ENCODE measurements at places on chromosomes 1 and 21.
A peak's percentile ranks its signal among the peaks of the same experiment; 100 is the strongest.

DNA sequence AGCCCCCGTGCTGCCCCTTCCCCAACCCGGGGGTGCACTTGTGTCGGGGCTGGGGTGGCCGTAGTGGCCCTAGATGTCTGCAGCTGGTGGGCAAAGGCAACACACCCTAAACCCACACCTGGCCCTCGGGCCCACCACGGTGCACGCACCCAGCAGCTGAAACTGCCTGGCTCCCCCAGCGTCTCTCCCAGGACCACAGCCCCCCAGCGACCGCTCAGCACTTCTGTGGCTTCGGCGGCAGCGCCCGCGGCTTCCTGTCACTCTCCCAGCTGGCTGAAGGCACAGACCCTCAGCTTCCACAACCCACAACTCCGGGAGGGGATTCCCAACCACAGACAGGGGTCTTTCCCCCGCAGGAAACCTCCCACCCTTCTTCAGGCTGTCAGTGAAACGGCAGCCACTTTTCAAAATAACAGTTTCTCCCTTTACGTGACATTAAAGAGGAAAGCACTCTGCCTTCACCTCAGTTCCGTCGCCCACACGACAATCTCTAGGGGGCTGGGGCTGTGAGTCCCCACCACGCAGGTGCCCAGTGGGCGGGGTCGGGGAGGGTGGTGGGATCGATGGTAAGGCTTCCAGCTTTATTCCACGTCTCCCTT lies 40.7 kb upstream of the COL6A2 start:
- DNase-seq: peak; percentile 81

DNA sequence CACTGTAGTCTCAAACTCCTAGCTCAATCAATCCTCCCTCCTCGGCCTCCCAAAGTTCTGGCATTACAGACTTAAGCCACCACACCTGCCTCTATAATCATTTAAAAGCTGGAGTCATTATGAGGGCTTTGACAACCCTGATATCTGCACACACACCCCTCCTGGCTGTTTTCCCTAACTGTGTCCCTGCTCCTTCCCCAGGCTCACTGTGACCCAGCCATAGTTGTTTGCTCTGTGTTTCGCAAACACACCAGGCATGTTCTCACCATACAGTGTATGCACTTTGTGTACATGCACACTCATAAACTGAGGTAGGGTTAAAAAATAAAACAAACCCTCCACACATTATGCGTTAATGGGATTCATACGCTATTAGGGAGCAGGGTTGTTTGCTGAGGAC lies 21.8 kb upstream of the IL20 start:
- no peak for DNase-seq

GRCh38 chr1:225917536-225917935 lies 6.5 kb downstream of the PYCR2 start:
- DNase-seq: no peak

DNA sequence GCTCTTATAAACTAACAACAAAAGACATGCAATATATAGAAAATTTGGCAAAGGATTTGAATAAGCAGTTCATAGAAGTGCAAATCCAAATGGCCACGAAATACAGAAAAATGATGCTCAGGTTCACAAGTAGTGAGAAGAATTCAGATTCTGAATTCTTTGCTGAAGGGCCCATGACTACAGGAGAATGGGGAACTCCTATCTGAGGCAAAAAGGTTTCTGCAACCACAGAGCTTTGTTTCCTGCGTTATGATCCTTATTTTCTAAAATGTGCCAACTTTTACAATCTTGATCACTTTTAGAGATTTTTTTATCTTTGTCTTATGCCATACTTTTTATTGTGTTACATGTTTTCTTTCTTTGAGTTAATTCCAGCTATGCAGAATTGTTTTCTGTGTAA lies 91.3 kb downstream of the ITSN1 start:
- DNase-seq: no peak

GRCh38 chr1:221725735-221726672 lies 15.9 kb downstream of the DUSP10 start:
- no peak for DNase-seq

- no peak for DNase-seq
These were observed 29.7 kb upstream of the FMOD start for GRCh38 chr1:203380420-203381150.

GRCh38 chr1:197171531-197171930 lies 25.1 kb upstream of the ASPM start:
- no peak for DNase-seq

All from activated CD8-positive, alpha-beta memory T cell treated with anti-CD3 and anti-CD28 coated beads, Interleukin-2, amount 50 U/mL, for 48 hours (primary cell).